ENCODE measurements at places on chromosomes 11 and 22.

DNA sequence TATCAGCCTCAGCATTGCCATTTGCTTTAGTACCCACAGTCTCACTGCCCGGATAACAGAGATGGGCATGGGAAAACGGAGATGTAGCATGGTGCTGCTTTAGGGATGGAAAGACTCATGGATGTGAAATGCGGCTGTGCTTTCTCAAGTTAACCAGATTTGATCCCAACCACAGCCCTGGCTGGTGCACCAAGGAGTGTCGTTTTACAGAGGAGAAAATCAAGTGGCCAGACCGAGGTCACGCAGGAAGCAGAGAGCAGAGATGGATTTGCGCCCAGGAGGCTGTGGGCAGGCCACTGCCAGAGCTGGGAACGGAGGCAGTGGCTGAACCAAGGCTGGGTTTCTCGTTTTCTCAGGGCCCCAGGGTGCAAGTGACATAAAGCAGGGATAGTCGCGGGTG is 9.0 kb downstream of the MB start:
- H3K27ac ChIP-seq: no peak overlapping the region
- H3K27me3 ChIP-seq: no peaks in the 10 kb centered on the region
- no peak overlapping the region for H3K4me3 ChIP-seq
- no peak for DNase-seq
- H3K4me1 ChIP-seq: no peaks in the 10 kb centered on the region
- H3K36me3 ChIP-seq: no peaks in the 10 kb centered on the region

DNA sequence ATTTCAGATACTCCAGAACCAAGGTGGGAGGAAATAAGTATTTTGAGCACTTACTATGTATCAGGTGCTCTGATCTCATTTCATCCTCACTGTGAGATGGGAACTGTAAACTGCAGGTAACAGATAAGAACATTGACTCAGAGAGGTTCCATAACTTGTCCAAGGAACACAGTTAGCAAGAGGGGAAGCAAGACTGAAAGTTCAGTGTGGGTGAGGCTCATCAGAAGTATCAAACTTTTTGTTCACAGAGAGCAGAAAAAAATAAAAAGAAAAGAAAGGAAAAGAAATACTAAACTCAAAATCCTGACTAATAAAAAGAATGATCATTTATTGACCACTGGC is 37.1 kb downstream of the RAB30 start:
- no peaks in the 10 kb centered on the region for H3K36me3 ChIP-seq
- H3K4me3 ChIP-seq: no peak overlapping the region
- no peaks in the 10 kb centered on the region for H3K27me3 ChIP-seq
- H3K4me1 ChIP-seq: no peaks in the 10 kb centered on the region
- H3K27ac ChIP-seq: no peak overlapping the region
- no peak for DNase-seq

DNA sequence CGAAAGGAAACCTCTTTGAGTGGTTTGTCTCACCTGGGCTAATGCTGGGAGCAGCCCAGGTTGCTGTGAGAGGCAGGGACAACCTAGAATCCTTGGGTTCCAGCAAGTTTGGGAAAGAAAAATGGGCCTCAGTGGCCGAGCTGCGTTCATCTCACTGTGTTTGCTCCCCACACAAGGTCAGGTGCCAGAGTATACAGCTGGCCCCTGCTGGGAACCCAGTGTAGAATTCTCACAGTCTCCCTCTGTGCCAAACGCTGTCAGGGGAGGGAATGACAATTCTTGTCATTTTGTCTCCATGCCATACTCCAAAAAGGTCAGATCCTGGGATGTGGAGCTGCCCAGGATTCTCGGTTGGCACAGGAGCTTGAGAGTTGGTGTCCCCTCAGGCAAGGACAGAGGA is 4.3 kb downstream of the DGKZ start:
- H3K36me3 ChIP-seq: peaks cover 51% of the 10 kb centered on the region
- peak overlapping the region; percentile 51 for H3K27ac ChIP-seq
- H3K27me3 ChIP-seq: no peaks in the 10 kb centered on the region

DNA sequence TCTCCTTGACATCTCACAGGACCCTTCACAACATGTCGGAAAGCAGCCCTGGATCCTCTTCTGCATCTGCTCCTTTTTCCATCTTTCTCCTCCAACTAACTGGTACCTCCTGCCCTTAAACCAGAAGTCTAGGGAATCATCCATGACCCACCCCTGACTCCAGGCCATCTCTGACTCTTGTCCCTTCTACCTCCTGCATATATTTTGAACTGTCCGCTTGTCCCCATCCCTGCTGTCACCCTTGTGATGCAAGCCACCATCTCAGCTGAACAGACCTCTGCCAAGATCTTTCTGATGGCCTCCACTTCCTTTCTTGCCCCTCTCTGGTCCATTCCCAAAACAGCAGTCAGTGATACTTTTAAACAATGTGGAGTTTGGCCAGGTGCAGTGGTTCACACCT is 7.0 kb downstream of the RIBC2 start:
- H3K36me3 ChIP-seq: no peaks in the 10 kb centered on the region
- DNase-seq: no peak
- no peak overlapping the region for H3K27ac ChIP-seq
- peaks cover 7% of the 10 kb centered on the region for H3K27me3 ChIP-seq

DNA sequence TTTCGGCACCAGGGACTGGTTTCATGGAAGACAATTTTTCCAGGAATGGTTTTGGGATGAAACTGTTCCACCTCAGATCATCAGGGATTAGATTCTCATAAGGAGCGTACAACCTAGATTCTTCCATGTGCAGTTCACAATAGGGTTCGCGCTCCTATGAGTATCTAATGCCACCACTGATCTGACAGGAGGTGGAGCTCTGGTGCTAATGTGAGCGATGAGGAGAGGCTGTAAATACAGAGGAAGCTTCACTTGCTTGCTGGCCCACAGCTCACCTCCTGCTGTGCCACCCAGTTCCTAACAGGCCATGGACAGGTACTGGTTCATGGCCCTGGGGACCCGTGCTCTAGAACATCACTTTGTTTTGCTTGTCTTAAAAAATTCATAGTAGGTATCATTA is 41.8 kb upstream of the AMPD3 start:
- H3K36me3 ChIP-seq: no peaks in the 10 kb centered on the region
- no peak overlapping the region for H3K4me3 ChIP-seq
- peaks cover 19% of the 10 kb centered on the region for H3K4me1 ChIP-seq
- no peak overlapping the region for H3K27ac ChIP-seq
- H3K27me3 ChIP-seq: no peaks in the 10 kb centered on the region

DNA sequence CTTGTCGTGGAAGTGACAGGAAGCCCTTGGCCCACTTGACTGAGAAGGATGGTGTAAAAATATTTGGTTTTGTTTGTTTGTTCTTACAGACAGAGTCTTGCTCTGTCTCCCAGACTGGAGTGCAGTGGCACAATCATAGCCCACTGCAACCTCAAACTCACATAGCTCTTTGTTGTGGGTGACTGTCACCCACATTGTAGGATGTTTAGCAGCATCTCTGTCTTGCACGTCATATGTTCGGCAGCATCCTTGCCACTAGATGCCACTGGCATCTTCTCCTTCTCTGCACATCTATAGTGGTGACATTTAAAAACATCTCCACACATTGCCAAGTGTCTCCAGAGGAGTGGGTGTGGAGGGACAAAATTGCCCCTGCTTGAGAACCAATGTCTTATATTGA is 56.8 kb downstream of the PRR5L start:
- no peak overlapping the region for H3K4me3 ChIP-seq
- peaks cover 7% of the 10 kb centered on the region for H3K27me3 ChIP-seq
- H3K36me3 ChIP-seq: no peaks in the 10 kb centered on the region
- H3K4me1 ChIP-seq: no peaks in the 10 kb centered on the region
- peak; percentile 68 for DNase-seq

DNA sequence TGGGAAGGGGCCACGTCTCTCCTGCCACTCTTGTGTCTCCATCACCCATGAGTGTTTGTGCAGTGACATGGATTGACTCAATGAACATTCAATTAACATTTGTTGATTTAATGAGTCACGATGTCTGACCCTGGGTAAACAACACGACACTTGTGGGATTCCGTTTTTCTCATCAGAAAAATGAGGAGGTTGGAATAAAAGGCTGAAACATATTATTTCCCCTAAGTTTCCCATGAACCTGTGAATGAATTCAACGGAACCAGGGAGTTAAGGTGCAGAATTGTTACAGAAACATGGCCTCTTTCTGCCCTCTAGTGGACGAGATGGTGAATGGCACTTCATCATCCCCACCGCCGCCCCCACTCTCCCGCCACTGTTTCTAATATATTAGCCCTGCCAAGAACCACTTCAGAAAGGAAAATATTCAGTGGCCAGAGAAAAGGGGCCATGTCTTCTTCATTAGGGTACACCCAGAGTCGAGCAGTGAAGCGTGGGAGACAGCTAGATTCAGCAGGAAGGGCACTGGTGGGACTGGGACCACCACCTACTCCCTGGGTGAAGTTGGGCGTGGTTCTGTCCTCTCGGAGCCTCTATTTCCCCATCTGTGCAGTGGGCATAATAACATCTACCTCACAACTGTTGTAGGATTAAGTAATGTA is 46.3 kb upstream of the SYT13 start:
- DNase-seq: peak; percentile 40
- H3K36me3 ChIP-seq: no peaks in the 10 kb centered on the region
- H3K27me3 ChIP-seq: no peaks in the 10 kb centered on the region
- no peak overlapping the region for H3K4me3 ChIP-seq
- H3K27ac ChIP-seq: no peak overlapping the region

GRCh38 chr22:48234011-48234410 is 1471.6 kb downstream of the TBC1D22A start:
- H3K4me1 ChIP-seq: no peaks in the 10 kb centered on the region
- no peak overlapping the region for H3K27ac ChIP-seq
- H3K4me3 ChIP-seq: no peak overlapping the region
- H3K36me3 ChIP-seq: no peaks in the 10 kb centered on the region

DNA sequence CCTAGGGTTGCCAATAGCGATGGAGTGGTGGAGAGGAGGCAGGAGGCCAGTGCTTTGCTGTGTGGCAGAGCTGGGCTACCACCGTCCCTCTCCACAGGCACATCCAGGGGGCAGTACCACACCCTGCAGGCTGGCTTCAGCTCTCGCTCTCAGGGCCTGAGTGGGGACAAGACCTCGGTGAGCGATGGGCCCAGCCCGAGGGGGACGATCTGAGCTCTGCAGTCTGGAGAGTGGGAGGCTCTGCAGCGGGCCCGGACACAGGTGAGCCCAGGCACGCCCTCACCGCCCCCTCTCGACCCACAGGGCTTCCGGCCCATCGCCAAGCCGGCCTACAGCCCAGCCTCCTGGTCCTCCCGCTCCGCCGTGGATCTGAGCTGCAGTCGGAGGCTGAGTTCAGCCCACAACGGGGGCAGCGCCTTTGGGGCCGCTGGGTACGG is 2.5 kb downstream of the PKP3 start:
- no peaks in the 10 kb centered on the region for H3K4me1 ChIP-seq
- DNase-seq: no peak

DNA sequence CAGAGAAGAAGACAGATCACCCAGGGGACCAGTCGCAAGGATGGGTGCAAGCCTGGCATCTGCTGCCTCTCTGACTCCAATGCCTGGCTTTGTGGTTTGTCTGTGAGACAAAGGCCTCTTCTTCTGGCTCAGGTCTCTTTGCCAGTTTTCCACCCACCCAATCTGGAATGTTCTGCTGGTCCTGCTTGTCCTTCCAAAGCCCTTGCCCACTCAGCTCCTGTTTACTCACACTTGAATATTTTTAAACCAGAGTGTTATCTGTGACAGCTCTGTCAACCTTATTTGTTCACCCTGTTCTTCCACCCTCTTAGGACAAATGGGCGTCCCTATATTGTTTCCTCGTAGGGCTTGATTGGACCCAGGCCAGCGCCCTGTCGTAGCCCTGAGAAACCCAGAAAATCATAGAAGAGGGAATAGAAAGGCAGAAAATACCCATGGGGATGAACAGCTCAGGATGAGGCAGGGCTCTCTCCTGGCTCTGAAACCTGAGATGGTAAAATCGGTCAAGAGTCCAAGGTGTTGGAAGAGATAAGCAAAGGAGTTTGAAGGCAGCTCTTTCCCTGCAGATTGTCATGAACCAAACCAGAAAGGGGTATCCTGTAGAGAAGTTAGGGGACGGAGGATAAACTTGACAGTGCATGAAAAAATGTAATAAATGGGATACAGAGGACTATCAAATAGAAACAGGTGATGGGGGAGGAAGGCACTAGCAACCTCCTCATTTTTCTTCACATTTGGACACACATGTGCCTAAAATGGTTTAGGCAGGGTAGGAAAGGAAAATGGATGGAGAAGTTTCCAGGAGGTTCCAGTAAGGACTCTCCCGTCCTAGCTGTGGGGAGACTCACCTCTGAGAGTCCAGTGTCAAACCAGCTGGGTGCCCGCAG is 651 bp downstream of the CRYAB start:
- DNase-seq: no peak
- peaks cover 4% of the 10 kb centered on the region for H3K27me3 ChIP-seq
- H3K36me3 ChIP-seq: no peaks in the 10 kb centered on the region
- H3K4me1 ChIP-seq: no peaks in the 10 kb centered on the region

- DNase-seq: no peak
- no peak overlapping the region for H3K4me3 ChIP-seq
- H3K4me1 ChIP-seq: no peaks in the 10 kb centered on the region
Observed at GRCh38 chr11:68666849-68667248, 17.5 kb upstream of the GAL start.

- DNase-seq: peak; percentile 33
- H3K4me3 ChIP-seq: no peak overlapping the region
- no peak overlapping the region for H3K27ac ChIP-seq
- H3K36me3 ChIP-seq: no peaks in the 10 kb centered on the region
- H3K27me3 ChIP-seq: no peaks in the 10 kb centered on the region
Observed at GRCh38 chr11:125968354-125968753, 22.5 kb downstream of the VSIG10L2 start.

DNA sequence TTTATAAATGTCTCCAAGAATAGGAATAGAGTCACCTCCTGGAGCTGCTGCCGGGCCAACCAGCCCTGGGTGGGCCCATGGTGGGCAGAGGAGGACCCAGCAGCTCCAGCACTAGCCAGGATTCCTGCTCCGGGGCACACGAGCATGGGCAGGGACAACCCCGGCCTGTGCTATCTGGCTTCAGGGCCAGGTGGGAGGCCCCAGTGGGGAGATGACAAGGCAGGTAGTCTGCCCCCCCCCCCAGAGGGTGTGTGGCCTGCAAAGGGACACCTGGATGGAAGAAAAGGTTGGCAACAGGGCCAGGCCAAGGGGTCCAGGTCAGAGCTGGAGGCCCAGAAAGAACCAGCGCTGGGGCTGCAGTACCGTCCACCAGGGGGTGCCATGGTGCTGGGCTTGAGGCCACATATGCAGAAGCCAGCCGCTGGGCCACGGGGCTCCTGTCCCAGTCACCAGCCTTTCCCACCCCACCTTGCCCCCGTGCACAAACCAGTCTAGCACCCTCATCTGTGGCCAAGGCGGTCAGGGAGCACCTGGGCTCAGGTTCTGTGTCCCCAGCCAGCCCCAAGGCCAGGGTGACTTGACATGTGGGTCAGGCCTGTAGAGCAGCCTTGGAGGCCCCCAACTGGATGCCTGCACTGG is 3.4 kb downstream of the TSPAN32 start:
- H3K4me1 ChIP-seq: no peaks in the 10 kb centered on the region
- no peaks in the 10 kb centered on the region for H3K36me3 ChIP-seq
- H3K27me3 ChIP-seq: no peaks in the 10 kb centered on the region
- H3K27ac ChIP-seq: peak overlapping the region; percentile 26
- DNase-seq: peak; percentile 68
- H3K4me3 ChIP-seq: no peak overlapping the region

- H3K27ac ChIP-seq: peak overlapping the region; percentile 87
- peaks cover 21% of the 10 kb centered on the region for H3K4me1 ChIP-seq
- no peaks in the 10 kb centered on the region for H3K36me3 ChIP-seq
- DNase-seq: peak; percentile 48
- no peaks in the 10 kb centered on the region for H3K27me3 ChIP-seq
Observed at GRCh38 chr11:116835042-116835772, 2.2 kb downstream of the APOA1 start.

- peaks cover 1% of the 10 kb centered on the region for H3K4me1 ChIP-seq
- H3K27me3 ChIP-seq: no peaks in the 10 kb centered on the region
- no peak overlapping the region for H3K4me3 ChIP-seq
- DNase-seq: no peak
Observed at GRCh38 chr22:32714458-32715430, 86.8 kb upstream of the TIMP3 start.

Measured in DND-41 (cell line).